ENCODE measurements at places on chromosomes 6 and 20.

GRCh38 chr20:50915424-50915823 lies 15.8 kb downstream of the ADNP start:
- peak; percentile 65 for DNase-seq

DNA sequence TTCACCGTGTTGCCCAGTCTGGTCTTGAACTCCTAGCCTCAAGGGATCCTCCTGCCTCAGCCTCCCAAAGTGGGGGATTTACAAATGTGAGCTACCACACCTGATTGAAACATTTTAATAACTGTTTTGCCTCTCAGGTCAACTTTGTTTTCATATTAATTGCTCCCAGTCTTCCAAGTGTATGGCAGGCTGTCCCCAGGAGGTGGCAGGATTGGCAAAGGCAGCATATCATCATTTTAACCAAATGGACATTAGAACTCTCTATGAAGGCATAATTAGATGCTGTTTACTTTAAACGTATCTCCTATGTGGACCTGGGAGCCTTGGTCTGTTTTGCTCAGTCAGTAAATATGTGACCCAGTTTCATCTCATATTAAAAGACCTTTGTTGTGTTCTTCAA lies 59.2 kb upstream of the CSE1L start:
- peak; percentile 55 for DNase-seq

DNA sequence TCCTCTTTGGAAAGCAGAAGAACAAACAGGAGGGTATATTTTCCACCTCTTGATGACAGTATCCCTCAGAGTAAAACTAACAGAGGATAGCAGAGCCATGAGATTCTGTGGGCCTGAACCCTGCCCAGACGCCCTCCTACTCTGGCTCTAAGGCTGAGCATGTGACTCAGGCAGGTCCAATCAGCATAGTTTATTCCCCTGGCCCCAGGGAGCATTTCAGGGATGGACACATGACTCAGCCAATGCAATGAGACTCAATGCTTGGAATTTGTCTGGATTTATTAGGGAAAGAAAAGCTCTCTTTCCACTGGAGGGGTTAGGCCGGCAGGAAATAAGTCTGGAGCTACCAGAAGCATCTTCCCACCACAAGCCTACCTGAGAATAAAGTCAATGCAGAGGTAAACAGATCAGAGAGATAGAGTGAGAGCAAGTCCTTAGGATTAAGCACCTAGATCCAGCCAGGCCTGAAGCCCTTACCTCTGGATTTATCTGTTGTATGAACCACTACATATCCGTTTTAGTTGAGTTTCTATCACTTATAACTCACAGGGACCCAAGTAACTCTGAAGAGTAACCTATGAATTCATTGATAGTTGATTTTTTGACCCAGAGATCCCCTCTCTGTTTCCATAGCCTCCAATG lies 68.2 kb upstream of the EYA2 start:
- DNase-seq = no peak

- DNase-seq = peak; percentile 47
Observed at GRCh38 chr20:63978319-63979228, 868 bp downstream of the SAMD10 start.

GRCh38 chr6:53796451-53796780 lies 1.6 kb downstream of the LRRC1 start:
- peak; percentile 37 for DNase-seq

DNA sequence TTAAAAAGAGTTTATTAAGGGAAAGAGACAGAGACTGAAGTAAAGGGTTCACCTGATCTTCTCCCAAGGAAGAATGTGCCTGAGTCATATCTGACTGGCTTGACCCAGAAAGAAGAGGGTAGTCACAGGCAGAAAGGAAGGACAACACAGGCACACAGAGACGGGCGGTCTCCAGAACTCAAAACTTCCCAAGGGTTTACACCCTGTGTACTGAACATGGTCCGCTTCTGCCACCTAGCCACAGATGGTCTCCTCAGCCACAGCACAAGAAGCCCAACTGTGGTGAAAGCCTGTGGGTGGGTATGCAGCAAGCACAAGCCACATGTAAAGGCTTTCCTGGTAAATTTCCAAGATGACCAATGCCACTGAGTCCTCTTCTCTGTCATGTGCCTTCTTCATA lies 17.2 kb downstream of the UNC5CL start:
- peak; percentile 34 for DNase-seq

DNA sequence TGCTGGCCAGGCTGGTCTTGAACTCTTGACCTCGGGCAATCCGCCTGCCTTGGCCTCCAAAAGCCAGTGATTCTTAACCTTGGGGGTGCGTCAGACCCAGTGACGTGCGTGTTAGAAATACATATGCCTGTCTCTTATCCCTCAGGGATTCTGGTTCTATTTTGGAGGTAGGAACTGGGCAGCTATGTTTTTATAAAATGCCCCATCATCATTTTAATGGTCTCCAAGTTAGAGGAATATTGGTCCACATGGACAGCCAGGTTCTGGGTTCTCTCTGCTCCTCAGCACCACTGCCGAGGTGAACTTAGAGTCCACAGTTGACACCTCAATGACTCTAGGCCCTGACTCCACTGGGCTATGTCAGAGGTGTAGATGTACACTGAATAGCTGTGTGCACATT lies 352.7 kb downstream of the SMOC2 start:
- no peak for DNase-seq

- DNase-seq = peak; percentile 29
Observed at GRCh38 chr20:460707-461106, 1.6 kb downstream of the TBC1D20 start.

DNA sequence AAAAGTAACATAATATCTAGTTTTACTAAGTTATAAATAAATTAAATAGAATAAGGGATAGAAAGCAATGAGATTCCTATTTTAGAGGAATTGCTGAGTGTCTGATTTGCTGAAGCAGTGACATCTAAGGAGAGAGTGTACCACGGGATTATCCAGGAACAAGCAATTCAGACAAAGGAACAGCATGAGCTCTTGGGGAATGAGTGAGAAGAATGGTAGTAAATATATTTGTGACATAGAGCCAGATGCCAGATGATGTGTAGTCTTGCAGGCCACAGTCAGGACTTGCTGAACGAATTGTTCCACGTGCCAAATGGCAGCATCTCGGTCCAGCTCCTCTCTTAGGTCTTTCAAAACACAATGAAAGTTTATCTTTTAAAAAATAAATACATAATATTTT lies 339.2 kb downstream of the TENT5A start:
- DNase-seq = no peak

GRCh38 chr20:7426890-7427496 lies 513.3 kb downstream of the HAO1 start:
- no peak for DNase-seq

- peak; percentile 89 for DNase-seq
Observed at GRCh38 chr6:12605888-12606345, 110.7 kb upstream of the PHACTR1 start.

DNA sequence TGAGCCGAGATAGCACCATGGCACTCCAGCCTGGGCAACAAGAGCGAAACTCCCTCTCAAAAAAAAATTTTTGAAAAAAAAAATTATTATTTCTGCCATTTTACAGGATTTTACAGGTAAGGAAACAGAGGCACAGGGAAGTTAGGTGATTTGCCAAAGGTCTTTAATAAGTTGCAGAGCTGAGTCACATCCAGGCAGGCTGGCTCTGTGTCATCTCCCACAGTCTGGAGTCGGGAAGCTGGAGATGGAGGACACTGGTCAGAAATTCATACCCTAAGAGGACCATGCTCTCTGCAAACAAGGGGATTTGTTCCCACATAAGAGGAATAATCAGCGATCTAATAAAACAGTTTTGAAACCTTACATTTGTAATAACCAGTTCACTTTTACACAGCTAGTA lies 24.1 kb downstream of the HECA start:
- no peak for DNase-seq

DNA sequence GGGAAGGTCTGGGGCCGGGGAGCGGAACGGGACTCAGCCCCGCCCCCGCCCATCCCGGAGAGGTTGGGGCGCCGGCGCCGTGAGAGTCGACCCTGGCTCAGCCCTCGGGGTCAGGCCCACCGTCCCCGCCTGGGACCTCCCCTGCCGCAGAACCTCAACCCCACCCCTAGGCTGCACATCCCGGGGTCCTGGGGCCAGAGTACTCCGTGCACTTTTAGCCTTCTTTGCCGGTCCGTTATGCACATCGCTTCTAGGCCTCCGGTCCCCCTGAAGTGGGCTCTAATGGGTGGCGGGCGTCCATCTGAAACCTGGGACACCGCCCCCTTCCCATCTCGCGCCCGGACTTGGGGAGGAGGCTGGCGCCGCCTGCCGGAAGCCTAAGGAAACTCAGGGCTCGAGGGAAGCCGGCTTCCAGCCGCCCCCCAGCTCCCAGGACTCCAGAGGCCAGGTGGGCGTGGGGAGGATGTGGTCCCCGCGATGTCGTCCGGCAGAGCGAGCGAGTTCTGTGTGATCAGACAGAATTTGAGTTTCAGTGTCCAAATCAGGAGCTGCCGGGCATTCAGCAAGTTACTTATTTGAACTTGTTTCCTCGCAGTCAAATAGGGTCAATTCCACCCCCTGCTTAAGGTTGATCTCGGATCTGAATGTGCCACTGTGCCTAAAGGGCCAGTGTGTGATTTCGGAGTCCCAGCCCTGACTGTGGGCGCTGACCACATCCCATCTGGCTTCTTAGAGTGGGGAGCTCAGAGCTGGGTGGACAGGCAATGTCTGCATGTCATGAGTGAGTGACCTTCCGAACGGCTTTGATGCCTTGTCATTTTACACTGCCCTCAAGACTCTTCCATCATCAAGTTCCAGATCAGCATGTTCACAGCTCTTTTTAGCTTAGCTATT lies 47.6 kb downstream of the CPXM1 start:
- DNase-seq = peak; percentile 62

GRCh38 chr6:116411284-116411623 lies 40.5 kb downstream of the DSE start:
- DNase-seq = peak; percentile 5

- DNase-seq = no peak
Observed at GRCh38 chr6:125053809-125054208, 91.6 kb downstream of the RNF217 start.

- DNase-seq = no peak
Observed at GRCh38 chr6:169965657-169966311, 214.4 kb downstream of the ERMARD start.

DNA sequence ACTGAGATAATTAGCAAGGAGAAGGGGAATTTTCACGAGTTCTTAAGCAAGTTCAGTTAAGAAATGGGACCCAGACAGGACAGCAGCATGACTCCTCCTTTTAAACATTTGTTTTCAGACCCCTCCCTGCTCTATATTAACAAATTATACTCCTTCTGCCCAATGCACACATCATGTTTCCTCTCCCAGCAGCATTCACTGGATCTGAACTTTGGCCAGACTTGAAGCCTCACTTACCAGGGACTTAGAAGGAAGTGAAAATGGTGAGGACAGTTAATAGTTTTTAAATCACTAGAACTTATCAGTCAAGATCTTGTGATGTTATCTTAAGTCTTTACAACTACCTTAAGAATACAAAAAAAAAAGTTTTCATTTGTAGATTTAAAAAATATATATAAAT lies 1174.7 kb upstream of the MAP3K7 start:
- DNase-seq = no peak

- no peak for DNase-seq
Observed at GRCh38 chr20:51581571-51581970, 39.1 kb upstream of the NFATC2 start.

DNA sequence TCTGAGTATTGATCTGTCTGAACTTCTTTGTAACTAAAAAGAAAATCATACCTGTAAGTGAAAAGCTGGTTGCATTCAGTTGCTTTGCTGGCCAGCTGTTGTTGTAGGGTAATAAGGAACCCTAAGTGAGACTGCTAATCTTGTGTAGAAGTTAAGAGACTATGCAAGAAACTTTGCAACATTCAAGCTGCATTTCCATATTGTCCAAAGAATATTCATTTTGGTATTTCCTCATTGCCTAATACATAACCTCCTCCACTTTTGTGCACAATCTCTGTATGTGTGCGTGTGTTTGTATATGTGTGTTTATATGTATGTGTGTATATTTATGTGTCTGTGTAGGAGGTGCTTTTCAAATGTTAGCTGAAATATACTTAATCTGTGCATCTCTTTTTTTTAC lies 414.9 kb downstream of the CDKAL1 start:
- no peak for DNase-seq

GRCh38 chr6:41712651-41713103 lies 22.7 kb downstream of the TFEB start:
- DNase-seq = no peak

GRCh38 chr6:113120582-113121285 lies 736.4 kb upstream of the MARCKS start:
- peak; percentile 37 for DNase-seq

DNA sequence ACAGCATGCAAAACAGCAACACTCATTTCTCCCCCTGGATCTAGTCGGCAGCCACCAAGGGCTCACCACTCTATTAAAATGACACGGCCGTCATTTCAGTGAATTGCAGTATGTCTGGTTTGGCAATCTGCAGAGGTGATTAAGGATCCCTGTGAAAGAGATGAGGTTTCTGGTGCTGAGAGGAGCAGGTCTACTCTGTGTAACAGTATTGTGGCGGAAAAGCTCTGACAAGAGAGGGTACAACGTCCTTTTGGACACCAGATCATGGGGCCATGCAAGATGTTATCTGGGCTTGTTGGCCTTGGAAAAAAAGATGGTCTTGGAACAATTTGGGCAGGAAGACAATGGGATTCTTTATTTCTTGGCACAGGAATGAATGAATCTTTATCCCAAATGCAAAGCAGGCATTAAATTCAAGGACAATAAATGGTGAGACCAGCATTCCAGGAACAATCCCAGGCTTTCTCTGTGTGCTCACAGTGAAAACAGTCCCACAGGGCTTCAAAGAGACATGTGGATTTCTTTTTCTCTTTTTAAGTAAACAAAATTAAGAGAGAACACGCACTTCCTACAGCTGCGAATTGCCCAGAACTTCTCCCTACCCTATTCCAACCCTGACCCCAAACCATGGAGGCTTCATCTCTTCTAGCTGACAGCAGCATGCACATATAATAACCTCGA lies 33.7 kb upstream of the ADGRF1 start:
- DNase-seq = no peak

GRCh38 chr20:57570920-57571319 lies 10.0 kb downstream of the PCK1 start:
- DNase-seq = no peak

DNA sequence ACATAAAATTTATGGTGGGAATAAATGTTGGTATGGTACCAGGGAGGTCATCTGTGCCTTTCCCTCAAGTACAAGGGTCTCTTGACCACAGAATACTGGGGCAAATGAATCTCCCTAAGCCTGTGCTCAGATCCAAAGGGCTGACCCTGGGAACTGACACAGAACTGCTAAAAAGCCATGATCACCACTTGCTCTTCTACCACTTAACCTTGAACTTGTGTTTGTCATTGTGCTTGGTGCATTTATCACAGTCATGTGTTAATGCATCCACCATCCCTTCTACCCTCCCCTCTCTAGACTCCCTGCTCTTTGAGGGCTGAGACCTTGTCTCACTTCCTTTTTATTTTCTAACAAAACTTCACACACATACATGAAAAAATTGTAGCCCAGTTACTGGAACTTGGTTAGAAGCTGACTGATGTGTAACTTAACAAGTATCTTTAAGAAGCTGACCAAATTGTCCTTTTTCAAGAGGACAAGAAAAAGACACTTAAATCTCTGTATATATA lies 46.1 kb upstream of the PBOV1 start:
- DNase-seq = no peak

- peak; percentile 90 for DNase-seq
Observed at GRCh38 chr6:113970805-113971676, at the start of gene HDAC2. Gene HDAC2, minus strand, starts transcription at chr6:113971148. Its CDS starts 240 bp downstream, at chr6:113970908.
